Stimulated activated CD4-positive, alpha-beta T cell treated with anti-CD3 and anti-CD28 coated beads, Interleukin-12 subunit alpha, Interleukin-12 subunit beta, amount 100 ng/mL, for 24 hours (primary cell): ENCODE measurements at places on chromosomes 12 and 14.

GRCh38 chr14:93901813-93902212 is 25.3 kb upstream of the FAM181A start:
- DNase-seq: no peak

- no peak for DNase-seq
Measured at GRCh38 chr12:109764123-109764522, 50.5 kb downstream of the FAM222A start.

DNA sequence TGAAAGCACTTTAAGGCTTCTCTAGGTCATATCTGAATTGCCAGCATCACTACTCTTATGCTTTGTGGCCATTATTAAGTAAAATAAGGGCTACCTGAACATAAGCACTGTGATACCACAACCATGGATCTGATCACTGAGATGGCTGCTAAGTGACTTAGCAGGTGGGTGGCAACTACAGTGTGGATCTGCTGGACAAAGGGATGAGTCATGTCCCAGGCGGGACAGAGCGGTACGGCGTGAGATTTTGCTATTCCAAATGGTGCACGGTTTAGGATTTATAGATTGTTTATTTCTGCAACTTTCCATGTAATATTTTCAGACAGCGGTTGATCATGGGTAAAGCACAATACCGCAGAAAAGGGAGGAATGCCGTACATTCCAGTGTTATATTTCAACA is 39.4 kb downstream of the MLXIP start:
- no peak for DNase-seq

- DNase-seq: no peak
Measured at GRCh38 chr14:61671082-61671481, 24.2 kb upstream of the HIF1A start.

DNA sequence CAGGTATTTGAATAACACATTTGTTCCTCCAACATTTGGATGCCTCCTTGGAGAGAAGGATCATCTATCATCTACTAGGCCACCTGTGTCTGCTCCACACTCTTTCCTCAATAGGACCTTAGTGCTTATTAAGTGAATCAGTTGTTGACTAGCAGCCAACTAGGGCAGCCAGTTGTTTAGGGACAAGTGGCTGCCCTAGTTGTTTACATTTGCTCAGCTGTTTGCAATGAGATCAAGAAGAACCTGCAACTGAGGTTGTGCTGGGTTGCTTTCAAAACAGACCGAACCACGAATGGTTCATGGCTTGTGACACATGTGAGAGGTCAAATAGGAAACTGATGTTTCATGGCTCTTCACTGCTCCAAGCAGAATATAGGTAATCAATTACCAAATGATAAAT is 53.8 kb downstream of the TMCC3 start:
- DNase-seq: no peak

DNA sequence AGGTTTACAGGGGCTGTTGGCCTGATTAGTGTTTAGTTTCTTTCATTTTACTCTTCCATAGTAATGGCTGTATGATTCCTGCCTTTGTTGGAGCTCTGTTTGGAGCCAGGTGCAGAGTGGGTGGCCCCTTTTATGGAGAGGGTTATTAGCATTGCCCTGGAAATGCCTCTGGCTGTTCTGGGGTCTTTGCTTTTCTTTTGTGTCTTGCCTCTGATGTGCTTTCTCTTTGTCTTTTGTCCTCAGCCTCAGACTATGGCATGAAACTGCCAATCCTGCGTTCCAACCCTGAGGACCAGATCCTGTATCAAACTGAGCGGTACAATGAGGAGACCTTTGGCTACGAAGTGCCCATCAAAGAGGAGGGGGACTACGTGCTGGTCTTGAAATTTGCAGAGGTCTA is 6.9 kb downstream of the MLEC start:
- DNase-seq: no peak

DNA sequence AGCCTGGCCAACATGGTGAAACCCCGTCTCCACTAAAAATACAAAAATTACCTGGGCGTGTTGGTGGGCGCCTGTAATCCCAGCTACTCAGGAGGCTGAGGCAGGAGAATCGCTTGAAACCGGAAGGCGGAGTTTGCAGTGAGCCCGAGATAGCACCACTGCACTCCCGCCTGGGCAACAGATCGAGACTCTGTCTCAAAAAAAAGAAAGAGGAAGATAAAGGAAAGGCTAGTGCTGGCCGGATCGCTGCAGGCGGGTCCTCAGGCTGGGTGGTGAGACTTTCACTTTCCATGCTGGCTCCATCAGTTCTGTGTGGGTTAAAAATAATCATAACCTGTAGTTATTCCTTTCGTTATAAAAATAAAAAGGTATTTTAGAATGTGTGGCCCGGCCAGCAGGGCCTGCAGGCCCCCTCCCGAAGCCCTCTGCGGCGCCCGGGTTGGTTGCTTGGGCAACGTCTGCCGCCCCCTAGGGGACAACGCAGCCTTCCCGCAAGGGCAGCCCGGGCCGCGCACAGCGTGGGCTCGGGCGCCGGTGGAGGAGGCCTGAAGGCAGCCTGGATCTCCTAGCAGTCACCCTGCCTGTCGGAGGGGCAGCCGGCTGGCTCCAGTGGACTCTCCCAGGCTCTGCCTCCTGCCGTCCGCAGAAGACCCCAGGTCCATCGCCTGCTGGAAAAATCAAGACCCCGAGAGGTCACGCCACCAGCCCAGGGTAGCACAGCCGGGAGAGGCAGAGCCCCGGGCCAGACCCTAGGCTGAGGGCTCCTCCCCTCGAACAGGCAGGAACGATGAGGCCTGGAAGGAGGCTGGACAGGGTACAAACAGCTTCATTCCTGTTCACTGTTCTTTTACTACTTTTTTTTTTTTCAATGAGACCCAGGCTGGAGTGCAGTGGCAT is 5.0 kb upstream of the SLC25A47 start:
- DNase-seq: peak; percentile 30

GRCh38 chr12:32170437-32170998 is 63.9 kb downstream of the BICD1 start:
- no peak for DNase-seq

GRCh38 chr12:113461666-113462065 is 10.0 kb downstream of the LHX5 start:
- no peak for DNase-seq

- no peak for DNase-seq
Measured at GRCh38 chr14:73049428-73049827, 8.9 kb upstream of the RBM25 start.

DNA sequence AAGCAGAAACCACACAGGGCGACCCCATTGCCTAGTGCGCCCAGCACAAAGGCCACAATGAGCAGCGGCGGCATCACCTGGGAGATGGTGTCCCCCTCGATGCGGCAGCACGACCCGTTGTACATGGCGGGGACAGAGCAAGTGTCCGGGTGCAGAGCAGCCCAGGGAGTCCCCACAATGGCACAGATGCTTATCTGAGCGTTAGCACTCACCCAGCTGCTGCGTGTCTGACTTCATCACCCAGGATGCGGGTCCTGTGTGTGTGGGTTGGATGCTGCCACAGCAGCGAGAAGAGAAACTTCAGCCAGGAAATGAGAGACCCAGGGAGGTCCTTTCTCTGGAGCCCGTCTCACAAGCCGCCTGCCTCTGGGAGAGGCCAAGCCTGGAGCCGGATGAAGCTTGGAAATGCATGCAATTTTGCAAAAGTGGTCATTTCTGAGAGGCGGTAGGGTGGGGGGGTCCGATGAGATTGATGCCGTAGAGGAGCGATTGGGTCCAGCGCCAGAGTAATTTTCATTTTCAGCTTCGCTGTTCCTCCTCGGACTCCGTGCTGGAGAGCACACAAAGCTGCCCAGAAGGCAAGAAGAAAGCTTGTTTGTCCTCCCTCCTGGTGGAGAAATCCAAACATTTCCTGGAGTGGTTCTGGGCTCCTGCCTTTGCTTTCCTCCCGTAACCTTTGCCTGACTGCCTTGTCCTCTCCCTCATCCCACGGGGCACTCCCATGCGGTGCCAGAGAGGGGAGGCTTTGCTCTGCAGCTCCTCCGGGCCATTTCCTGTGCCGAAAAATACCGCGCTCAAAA is at the start of gene HCAR1:
Gene HCAR1, minus strand, starts transcription at position 630 of the 800 bp plus-strand sequence. Its CDS starts 505 bp downstream, at position 125.
- peak; percentile 54 for DNase-seq

DNA sequence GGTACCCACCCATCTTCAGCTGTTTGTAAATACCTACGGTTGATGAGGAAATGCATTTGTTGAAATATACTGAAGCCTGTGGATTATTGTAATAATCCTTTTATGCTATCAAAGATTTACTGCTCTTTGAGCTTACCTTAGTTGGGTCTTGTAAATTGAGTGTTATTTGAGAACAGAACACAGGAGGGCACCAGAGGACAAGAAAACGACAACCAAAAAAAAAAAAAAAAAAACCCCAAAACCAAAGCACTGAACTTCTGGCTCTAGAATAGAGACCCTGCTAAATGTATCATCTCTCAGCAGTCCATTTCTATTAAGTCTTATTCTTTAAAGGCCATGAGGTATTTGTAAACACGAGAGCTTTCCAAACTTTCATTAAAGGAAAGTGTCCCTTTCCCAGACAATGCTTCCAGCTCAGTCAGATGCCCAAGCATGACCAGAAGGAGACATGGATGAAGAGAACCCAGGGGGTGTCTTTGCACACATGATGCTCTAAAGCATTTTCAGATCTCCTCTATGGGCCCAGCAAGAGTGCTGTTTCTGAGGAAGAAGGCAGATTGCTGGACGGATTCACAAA is 763.9 kb downstream of the NRXN3 start:
- no peak for DNase-seq

GRCh38 chr12:58833853-58834252 is 86.5 kb downstream of the LRIG3 start:
- DNase-seq: no peak

DNA sequence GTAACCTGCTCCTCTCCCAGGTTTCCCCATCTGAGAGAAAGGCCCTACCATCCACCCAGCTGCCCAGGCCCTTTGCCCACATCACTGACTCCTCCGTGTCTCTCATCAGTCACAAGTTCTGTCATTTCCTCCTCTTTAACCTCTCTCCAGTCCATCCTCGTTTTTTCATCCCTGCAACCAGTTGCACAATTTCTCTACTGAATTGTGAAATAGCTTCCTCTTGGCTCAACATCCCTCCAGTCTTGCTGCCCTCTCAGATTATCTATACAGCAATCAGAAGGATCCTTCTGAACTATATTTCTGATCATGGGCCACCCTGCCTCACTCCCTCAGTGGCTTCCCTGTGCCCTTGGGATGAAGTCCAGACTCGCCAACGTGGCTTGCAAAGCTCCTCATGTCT is 6.8 kb downstream of the FAM161B start:
- no peak for DNase-seq

GRCh38 chr12:916240-916639 is 33.3 kb downstream of the RAD52 start:
- DNase-seq: no peak

- DNase-seq: no peak
Measured at GRCh38 chr14:67933266-67933665, 113.7 kb downstream of the RAD51B start.

GRCh38 chr12:44689587-44689986 is 186.5 kb downstream of the NELL2 start:
- no peak for DNase-seq

DNA sequence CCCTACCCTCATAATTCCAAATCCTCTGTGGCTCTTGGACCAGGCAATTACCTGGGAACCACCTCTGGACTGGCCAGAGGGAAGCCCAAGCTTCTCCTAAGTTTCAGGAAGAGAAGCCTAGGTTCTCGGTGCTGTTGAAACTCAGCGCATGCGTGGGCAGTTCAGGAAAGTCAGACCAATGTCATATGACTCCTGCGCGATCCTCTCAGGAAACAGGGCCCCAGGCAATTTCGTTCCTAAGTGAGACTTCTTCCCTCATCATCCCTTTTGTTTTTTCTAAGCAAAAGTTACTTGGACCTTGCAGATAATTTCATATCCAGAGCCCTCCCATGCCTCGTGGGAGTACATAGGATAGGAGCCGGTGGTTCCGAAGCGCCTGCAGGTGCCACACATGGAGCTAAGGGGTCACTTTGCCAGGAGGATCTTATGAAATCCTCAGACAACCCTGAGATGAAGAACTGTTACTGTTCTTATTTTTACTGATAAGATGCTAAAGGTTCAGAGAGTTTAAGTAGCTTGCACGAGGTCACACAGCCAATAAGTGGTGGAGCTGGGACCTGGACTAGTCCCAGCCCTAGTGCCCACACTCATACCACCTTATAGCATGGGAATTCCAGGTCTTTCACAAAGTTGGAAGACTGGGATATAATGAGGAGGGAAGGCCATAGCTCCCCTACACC is 168.2 kb downstream of the ZFP36L1 start:
- no peak for DNase-seq

GRCh38 chr12:1332327-1332726 is 262.1 kb downstream of the FBXL14 start:
- DNase-seq: no peak

DNA sequence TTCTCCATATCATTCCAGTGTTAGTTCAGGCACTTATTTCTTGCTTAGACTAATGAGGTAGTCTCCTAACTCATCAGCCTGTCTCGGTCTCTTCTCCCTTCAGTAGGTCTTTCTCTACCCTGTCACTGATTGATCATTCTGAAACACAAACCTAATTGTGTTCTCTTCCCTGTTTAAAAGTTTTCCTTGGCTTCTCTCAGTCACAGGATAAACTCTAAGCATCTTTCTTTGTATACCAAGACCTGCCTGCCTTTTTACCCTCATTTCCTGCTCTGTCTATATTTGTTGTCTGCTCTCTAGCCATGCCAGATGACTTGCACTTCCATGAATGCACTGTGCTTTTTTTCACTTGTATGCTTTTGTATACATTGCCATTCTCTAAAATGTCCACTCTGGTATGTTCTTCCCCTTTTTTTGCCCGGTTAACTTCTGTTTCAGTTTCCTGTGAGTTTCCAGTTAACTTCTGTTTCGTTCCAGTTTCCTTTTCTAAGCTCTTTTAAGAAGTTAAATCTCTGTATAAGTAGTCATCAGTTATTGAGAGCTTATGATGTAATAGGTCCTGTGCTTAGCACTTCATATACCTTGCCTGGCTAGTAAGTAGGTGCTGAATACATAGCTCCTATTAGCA is 12.8 kb downstream of the DIP2B start:
- no peak for DNase-seq

DNA sequence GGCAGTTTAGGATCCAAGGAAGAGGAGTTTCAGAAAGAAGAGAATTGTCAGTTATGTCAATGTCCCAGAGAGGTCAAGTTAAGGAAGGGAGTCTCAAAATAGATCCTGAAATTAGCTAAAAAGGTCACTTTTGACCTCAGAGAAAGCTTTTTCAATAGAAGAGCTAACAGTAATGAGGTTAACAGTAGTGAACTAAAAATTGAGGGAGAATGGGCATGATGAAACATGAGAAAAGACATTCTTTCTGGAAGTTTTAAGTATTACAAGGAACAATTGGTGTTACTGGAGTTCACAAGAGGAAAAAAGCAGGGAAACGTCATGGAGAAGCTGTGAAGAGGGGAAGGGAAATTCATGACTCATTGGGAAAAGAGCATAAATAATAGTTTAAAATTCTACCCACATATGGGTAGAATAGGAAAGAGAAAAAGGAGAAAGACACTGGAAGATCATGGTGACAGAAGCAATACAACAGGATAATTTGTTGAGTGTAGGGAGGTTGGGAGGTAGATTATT is 381.2 kb upstream of the FAR2 start:
- DNase-seq: no peak

- no peak for DNase-seq
Measured at GRCh38 chr12:82458101-82458500, 99.8 kb downstream of the METTL25 start.

GRCh38 chr12:56980268-56980667 is 22.9 kb upstream of the RDH16 start:
- DNase-seq: no peak

GRCh38 chr12:105552056-105552455 is 221.6 kb downstream of the C12orf75 start:
- DNase-seq: no peak

- DNase-seq: no peak
Measured at GRCh38 chr14:67679006-67679405, 4.6 kb upstream of the VTI1B start.
